ENCODE measurements at places on chromosomes 4 and X. TPM values are rescaled to one million over a fixed set of nuclear protein-coding genes. Genes with fewer than 3 reads are reported as not detected.
A peak's percentile ranks its signal among the peaks of the same experiment; 100 is the strongest.

- no peak for DNase-seq
Observed at GRCh38 chr4:142377342-142378091, 468.6 kb downstream of the INPP4B start.

GRCh38 chr4:176571206-176571605 lies 221.5 kb downstream of the VEGFC start:
- no peak for DNase-seq

DNA sequence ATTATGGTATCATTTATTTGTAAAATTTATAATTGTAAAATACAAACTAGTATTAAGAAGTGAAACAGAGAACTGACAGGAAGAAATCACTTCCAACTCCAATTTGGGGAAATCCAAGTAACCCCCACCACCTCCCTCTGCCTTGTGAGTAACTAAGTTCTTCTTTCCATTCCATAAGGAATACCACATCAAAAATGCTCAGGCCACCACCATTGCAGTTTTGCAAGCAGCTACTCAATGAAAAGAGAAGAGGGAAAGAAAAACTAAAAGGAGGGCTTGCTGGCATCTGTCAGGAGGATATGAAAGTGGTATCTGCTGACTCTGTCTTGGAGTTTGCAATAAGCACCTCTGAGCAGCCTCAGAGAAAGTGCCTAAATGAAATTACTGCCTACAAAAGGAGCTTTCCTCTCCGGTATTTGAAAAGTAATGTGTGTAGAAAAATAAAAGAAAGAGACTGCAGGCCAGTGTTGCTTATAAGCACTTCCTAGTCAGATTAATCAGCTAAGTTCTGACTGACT lies 228.7 kb downstream of the OPHN1 start:
- DNase-seq, result no peak

DNA sequence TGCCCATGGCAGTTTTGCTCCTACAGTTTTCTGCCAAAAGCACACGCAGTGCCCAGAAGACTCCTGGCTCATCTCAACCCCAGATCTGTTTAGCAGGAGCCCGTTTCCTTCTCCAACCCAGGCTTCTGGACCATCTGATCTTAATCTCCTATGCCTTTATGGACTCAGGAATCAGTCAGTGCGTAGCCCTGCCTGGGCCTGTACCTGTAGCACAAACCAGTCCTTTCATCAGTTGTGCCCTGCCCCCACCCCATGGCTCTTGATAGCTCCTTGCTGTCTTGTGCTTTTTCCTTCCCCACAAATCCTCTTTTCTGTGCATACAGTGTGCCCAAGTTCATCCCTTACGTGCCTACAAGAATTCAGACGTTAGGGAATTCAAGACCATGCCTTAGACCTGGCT lies 1.5 kb downstream of the ZNF718 start:
- no peak for DNase-seq

DNA sequence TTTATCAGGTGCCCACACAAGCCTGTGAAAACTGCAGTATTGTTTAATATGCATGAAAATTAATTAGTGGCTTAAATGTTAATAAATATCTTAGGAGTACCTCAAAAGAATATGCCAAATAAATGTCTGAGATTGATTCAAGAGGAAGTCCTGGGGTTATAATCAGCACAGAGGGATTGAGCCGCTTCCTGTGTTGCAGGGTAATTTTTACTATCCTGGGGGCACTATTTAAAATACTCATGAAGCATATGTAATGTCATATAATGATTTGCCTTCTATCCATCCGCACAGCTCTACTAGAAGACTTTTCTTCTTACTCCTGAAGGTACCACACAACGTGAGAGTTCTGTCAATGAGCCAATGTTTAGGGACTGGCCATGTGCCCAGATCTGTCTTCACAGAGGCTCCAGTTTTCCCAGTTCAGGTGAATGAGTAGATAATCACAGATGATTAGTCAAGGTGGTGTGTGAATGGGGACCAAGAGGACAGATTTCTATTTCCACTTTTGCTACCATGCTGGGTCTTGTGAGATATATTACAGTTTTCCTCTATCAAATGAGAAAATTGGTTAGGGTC lies 233.3 kb downstream of the USP46 start:
- no peak for DNase-seq

GRCh38 chr4:119321921-119322687 lies at the start of gene FABP2:
Gene FABP2 (minus strand): TSS chr4:119322138. CDS start chr4:119322102, 36 bp downstream.
- no peak for DNase-seq

- no peak for DNase-seq
Observed at GRCh38 chr4:157582141-157582540, 361.6 kb downstream of the GRIA2 start.

DNA sequence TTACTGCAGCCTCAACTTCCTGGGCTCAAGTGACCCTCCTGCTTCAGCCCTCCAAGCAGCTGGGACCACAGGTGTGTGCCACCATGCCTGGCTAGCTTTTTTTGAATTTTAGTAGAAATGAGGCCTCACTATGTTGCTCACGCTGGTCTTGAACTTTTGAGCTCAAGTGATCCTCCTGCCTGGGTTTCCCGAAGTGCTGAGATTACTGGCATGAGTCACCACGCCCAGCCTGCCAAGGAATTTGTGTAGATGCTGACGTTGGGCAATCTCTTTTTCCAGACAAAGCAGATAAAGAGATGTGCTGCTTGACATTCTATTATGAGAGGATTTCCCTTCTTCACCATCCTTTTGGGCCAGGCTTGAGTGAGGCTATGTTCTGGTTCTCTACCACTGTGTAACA lies 254.5 kb upstream of the RPS6KA3 start:
- DNase-seq, result peak; percentile 74

GRCh38 chrX:74423289-74423998 lies 2.2 kb downstream of the SLC16A2 start:
- no peak for DNase-seq

- DNase-seq, result no peak
Observed at GRCh38 chr4:32417113-32417704, 1697.0 kb downstream of the PCDH7 start.

DNA sequence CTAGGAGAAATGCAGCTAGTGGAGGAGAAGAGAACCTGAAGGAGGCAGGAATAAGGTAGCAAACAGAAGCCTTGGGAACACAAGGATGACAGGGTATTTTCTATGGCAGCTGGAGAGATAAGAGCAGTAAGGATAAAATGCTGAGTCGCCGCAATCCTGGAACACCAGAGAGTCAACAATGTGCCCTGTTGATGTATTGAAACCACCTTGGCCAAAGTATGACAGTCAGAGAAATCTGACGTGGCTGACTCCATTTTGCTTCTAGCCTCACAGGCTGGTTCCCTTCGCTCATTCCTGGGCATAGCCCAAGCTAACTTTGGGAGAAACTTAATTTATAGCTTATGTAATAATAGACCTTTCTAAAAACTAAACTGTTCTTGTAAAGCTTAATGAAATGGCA lies 56.6 kb upstream of the C4orf54 start:
- DNase-seq, result no peak

Gene PGRMC1
- 75.3 TPM for total RNA-seq

Gene NRK
- 3.6 TPM for total RNA-seq

Measured in IMR-90 (cell line).